ENCODE measurements at places on chromosomes 5 and 9. TPM values are rescaled to one million over a fixed set of nuclear protein-coding genes. Genes with fewer than 3 reads are reported as not detected.

The DOLPP1 gene
- total RNA-seq, result 13.2 TPM

GRCh38 chr5:139137697-139138096 is 60.5 kb downstream of the SIL1 start:
- peaks cover 52% of the 10 kb centered on the region for H3K4me1 ChIP-seq
- H3K36me3 ChIP-seq, result no peaks in the 10 kb centered on the region
- no peak overlapping the region for H3K27ac ChIP-seq
- no peak overlapping the region for H3K4me3 ChIP-seq
- no peak for DNase-seq
- H3K27me3 ChIP-seq, result no peaks in the 10 kb centered on the region

GRCh38 chr5:16992444-16992843 is 56.4 kb upstream of the MYO10 start:
- H3K27me3 ChIP-seq, result no peaks in the 10 kb centered on the region
- H3K4me1 ChIP-seq, result peaks cover 9% of the 10 kb centered on the region
- no peak overlapping the region for H3K4me3 ChIP-seq
- no peaks in the 10 kb centered on the region for H3K36me3 ChIP-seq
- no peak for DNase-seq

- DNase-seq, result no peak
- no peak overlapping the region for H3K4me3 ChIP-seq
- no peaks in the 10 kb centered on the region for H3K36me3 ChIP-seq
- no peak overlapping the region for H3K27ac ChIP-seq
- no peaks in the 10 kb centered on the region for H3K27me3 ChIP-seq
These were observed 11.7 kb upstream of the FAT2 start for GRCh38 chr5:151602806-151603205.

GRCh38 chr5:14686517-14686916 is 22.0 kb downstream of the OTULIN start:
- no peaks in the 10 kb centered on the region for H3K4me1 ChIP-seq
- H3K27me3 ChIP-seq, result no peaks in the 10 kb centered on the region
- H3K27ac ChIP-seq, result no peak overlapping the region
- no peak for DNase-seq
- H3K36me3 ChIP-seq, result peaks cover 90% of the 10 kb centered on the region

- H3K27ac ChIP-seq, result peak within 1 kb of the TSS; percentile 65
- DNase-seq, result peak; percentile 91
- no peaks in the 10 kb centered on the region for H3K27me3 ChIP-seq
- H3K36me3 ChIP-seq, result no peaks in the 10 kb centered on the region
- H3K4me1 ChIP-seq, result peaks cover 7% of the 10 kb centered on the region
These were observed at the start of gene ARHGEF28 for GRCh38 chr5:73625944-73626811. Gene ARHGEF28 (plus strand): TSS chr5:73626196. CDS start chr5:73684852, 58,656 bp downstream.

Measured in upper lobe of right lung (tissue), 1 donor.